NCI-H1694 treated with DMSO at 0.1 percent for 48 hours (cell line): ENCODE measurements at places on chromosomes 16 and 17.

- no peak for DNase-seq
Observed at GRCh38 chr16:1908983-1909382, 9.2 kb downstream of the HS3ST6 start.

GRCh38 chr17:20072692-20072992 is 63.5 kb downstream of the SPECC1 start:
- peak; percentile 87 for DNase-seq

GRCh38 chr17:79970576-79971068 is 65.0 kb downstream of the TBC1D16 start:
- DNase-seq = peak; percentile 89

DNA sequence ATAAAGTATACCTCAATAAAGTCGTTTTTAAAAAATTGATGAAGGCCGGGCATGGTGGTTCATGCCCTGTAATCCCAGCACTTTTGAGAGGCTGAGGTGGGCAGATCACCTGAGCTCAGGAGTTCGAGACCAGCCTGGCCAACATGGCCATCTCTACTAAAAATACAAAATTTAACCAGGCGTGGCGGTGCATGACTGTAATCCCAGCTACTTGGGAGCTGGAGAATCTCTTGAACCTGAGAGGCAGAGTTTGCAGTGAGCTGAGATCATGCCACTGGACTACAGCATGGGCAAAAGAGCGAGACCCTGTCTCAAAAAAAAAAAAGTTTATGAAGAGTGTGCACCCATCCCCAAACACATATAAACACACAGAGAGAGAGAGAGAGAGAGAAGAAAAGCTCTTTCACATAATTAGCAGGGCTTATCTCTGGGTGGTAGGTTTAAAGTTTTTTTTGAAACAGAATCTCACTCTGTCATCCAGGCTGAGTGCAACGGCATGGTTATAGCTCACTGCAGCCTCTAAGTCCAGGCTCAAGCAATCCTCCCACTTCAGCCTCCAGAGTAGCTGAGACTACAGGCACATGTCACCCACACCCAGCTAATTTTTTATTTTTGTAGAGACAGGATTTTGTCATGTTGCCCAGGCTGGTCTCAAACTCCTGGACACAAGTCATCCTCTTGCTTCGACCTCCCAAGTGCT is 3.0 kb downstream of the SREBF1 start:
- no peak for DNase-seq

GRCh38 chr16:72554935-72555334 is 383.0 kb upstream of the PMFBP1 start:
- DNase-seq = no peak

DNA sequence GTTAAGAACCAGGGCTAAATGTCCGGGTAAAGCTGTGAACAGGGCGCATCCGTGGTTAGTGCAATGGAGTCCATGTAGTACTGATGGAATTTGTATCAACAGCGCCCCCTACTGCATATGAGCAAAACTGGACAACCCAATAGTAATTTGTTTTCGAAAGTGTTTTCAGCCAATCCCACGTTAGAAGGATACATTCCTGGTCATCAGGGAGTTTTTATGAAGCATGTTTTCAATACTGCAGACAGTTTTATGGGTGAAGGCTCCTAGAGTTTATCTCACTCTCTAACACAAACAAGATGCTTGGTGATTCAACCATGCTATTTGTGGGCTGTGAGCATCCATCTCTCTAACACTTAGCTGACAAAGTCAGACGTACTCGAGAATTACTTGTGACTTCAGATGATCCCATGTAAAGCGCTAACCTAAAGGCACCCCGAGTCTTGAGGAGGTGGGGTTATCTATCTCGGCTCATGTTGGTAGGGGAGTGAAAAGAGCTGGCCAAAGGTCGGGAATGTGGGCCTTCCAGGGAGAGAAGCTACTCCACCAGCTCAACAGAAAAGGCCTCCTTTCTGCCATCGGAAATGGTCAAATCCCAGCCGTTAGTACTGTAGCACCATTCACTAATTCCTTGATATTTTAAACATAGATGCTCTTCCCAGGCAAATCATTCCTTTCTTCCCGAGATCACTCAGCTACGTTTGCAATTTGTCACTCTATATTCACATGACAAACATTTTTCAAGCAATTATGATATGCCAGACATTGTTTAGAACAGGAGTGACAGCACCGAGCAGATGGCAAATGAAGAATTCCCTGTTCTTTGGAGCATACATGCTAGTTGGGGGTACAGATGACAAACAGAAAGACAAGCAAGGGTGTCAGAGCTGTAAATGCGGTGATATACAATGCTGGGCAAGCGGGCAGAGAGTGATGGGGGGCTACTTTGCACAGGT is 46.9 kb upstream of the HNF1B start:
- DNase-seq = peak; percentile 35

GRCh38 chr16:11955713-11956123 is 9.3 kb upstream of the TNFRSF17 start:
- DNase-seq = no peak

- DNase-seq = no peak
Observed at GRCh38 chr16:56423584-56424403, 1.6 kb downstream of the AMFR start.
